ENCODE measurements at places on chromosomes 7 and 10.
A peak's percentile ranks its signal among the peaks of the same experiment; 100 is the strongest.

GRCh38 chr7:152202056-152202455 is 176.6 kb downstream of the GALNT11 start:
- DNase-seq: no peak

- no peak for DNase-seq
Measured at GRCh38 chr7:144818511-144818910, 17.3 kb downstream of the TPK1 start.

DNA sequence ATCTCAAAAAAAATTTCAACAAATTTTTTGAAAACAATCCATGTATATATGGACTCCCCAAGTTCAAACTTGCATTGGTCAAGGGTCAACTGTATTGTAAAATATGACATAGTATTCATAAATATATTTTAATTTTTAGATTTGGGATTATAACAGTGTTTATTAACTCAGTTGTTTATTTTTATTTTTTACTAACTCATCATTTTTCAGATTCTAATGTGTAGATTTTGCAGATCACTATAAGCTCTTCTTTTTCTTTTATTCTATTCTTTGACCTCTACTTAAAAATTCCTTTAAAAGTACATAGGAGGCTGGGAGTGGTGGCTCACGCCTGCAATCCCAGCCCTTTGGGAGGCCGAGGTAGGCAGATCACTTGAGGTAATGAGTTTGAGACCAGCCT is 8.7 kb downstream of the MEIG1 start:
- DNase-seq: no peak

- DNase-seq: no peak
Measured at GRCh38 chr7:123819001-123819400, 26.0 kb upstream of the HYAL4 start.

- DNase-seq: no peak
Measured at GRCh38 chr7:21887779-21888178, 57.9 kb downstream of the CDCA7L start.

DNA sequence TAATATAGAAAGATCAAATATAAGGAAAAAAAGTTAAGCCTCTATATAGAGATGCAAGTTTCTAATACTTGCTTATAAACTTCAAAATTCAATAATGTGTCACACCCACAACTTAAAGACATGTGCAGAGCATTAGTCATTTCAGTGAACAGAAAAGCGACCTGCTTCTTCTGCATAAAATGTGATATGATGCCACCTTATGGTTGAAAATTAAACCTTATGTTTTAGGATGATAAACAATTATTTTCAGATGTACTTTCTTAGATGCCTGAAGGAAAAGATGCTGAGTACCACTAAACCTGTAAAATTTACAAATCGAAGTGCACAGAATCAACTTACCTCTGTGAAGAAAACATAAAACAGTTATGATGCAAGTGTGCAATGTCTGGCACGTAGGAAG is 96.0 kb downstream of the MTERF1 start:
- peak; percentile 76 for DNase-seq

GRCh38 chr10:129967579-129968019 is 3.5 kb upstream of the EBF3 start:
- no peak for DNase-seq

DNA sequence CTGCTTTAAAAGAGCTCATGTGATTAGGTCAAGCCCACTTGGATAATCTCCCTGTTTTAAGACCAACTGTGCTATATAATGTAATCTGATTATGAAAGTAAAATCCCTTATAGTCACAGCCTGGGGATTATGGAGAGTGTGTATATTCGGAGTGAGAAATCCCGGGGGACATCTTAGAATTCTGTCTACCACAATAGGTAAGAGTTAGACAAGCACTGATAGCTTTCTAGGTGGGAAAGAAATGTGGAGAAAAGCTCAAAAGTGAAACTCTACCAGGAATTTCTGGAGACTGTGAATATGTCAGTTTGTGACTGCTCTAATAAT is 2.9 kb upstream of the VCL start:
- no peak for DNase-seq
